ENCODE measurements at places on chromosomes 2 and 18. TPM values are rescaled to one million over a fixed set of nuclear protein-coding genes. Genes with fewer than 3 reads are reported as not detected.

DNA sequence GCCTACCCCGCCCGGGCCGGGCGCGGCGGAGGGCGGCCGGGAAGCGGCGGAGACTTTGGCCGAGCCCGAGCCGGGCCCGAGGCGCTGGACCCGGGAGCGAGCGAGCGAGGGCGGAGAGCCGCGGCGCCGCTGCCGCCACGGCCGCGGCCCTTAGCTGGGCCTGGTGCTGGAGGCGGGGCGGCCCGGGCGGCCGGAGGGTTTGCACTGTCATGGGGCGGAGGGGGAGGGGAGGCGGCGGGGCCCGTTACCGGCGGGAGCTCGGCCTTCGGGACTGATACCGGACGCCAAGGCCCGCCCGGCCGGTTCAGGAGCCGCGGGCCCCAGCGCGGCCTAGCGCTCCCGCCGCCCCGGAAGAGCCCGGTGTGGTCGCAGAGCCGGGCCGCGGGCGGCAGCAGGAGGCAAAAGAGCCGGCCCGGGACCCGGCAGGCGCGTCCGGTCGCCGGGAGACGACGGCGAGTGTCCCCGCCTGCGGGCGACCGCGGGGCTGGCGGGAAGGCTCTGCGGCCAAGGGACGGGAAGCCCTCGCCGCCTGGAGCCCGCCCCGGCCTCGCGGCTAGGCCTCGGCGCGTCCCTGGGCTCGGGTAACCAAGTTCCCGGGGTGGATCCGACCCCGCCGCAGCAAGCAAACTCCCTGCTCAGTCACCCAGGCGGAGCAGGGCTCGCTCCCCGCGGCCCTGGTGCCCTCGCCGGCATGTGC is 697 bp downstream of the KCMF1 start:
- DNase-seq = peak; percentile 72

GRCh38 chr18:54794823-54795222 is 33.5 kb upstream of the RAB27B start:
- no peak for DNase-seq

GRCh38 chr2:57084697-57085281 is 901.0 kb downstream of the CCDC85A start:
- no peak for DNase-seq

The TMEM198 gene
- total RNA-seq = 0.44 TPM

The GALNT14 gene
- not detected for total RNA-seq

GRCh38 chr2:157257312-157258252 is at the start of gene GALNT5:
Gene GALNT5, plus strand, starts transcription at chr2:157257705. Its CDS starts 378 bp downstream, at chr2:157258083.
- no peak for DNase-seq

The CD302 gene
- 0.73 TPM for total RNA-seq

DNA sequence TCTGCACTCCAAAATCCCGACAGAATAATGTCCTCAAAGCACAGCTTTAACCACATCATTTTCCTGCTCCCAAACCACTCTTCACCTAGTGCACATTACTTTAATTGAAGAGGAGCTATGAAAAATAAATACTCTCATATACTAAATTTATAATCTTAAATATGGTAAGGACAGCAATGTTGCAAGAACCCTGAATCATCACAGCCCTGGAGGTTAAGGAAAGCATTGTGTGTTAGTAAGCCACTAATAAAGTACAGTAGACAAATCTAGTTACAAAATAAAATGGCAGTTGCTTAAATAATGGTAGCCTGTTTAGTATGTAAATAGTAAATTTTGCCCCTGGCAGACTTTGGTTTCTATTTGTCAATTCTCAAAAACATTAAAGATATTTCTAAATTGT is 27.0 kb upstream of the CCDC178 start:
- DNase-seq = no peak

DNA sequence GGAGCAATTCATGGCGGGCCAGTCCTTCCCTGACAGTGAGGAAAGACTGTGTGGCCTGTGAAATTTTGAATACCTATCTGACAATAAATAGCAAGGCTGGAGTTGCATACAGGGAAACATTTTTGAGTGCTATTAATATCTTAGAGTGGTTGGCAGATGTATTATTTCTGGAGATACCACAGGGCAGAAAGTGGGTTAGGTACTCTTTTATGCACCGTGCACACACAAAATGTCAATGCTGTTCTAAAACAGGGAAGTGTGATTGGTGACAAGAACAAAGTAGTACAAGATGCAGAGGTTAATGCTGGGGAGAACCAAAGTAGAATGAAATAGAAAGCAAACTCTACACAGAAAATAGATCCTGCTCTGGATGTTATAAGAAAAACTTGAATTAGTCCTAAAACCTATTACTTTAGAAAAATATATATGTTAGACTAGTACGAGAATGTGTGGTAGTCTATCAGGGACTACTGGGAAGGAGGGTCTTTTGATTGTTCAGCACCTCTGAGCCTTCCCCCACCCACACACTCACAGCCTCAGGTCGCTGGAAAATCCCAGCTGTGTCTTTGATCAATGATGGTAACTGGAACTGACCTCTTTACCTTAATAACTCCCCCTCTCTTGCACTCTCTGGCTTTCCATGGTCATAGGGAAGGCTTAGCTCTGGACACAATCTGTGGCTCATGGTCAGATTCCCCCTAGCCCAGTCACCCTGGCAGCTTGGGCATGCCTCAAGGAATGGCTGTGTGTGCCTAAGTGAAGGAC is 58.2 kb downstream of the SERPINB8 start:
- no peak for DNase-seq

The TCF23 gene
- not detected for total RNA-seq

DNA sequence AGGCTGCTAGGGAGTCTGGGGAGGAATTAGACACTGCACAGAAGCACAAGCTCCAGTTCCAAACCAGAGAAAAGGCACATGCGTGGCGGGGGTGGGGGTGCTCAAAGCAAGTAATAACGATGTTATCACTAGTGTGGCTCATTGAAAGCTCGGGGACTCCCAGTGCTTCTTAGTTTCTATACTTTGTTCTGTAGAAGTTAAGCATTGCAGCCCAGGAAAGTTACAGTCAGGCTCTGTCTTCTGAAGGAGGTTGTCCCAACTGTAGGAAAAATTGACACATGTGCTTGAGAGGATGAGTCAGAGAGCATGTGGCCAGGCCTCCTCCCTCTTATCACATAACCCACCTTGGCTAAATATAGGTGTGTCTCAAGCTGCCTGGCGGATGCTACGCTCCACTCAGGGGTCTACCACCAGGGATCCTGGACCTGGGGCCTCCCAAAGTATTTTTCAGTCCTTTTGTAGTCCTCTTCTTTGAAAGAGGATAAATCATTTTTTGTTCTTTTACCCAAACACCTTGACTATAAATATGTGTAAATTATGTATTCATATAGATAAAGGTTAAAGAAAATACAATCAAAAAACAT is 3.8 kb downstream of the GALNT5 start:
- peak; percentile 6 for DNase-seq

DNA sequence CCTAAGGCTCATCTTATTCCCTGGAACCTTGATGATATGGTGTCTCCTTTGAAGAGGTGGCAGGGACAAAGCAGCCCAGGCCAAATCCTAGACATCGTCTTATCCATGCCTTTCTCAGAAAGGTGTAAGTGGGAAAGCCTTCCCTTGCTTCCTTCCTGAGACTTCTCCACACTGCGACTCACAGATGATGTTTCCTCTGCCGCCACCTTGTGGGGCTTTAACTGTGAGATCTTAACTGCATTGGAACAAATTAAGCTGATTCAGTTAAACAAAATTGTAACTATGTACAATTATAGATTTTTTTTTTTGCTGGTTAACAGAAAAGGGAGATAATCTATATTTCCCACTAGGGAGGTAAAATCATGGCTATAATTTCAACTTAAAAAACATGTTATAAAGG is 10.0 kb upstream of the GCA start:
- DNase-seq = peak; percentile 30

DNA sequence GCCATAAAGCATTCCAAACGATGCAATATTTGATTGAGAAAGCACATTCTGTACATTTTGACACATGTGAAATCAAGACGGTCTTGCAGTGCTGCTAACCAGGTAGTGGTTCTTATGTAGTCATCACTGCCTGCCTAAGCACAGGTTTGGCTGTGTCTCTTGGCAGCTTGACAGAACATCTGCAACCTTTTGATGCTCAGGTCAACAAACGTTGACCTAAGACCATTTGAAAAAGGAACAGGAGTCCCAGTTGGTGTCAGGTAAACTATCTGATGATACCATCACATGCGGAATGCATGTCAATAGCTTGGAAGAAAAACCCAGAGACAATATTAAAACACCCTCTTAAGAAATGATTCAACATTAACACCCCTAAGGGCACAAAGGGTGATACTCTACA is 80.7 kb downstream of the L3MBTL4 start:
- DNase-seq = no peak

DNA sequence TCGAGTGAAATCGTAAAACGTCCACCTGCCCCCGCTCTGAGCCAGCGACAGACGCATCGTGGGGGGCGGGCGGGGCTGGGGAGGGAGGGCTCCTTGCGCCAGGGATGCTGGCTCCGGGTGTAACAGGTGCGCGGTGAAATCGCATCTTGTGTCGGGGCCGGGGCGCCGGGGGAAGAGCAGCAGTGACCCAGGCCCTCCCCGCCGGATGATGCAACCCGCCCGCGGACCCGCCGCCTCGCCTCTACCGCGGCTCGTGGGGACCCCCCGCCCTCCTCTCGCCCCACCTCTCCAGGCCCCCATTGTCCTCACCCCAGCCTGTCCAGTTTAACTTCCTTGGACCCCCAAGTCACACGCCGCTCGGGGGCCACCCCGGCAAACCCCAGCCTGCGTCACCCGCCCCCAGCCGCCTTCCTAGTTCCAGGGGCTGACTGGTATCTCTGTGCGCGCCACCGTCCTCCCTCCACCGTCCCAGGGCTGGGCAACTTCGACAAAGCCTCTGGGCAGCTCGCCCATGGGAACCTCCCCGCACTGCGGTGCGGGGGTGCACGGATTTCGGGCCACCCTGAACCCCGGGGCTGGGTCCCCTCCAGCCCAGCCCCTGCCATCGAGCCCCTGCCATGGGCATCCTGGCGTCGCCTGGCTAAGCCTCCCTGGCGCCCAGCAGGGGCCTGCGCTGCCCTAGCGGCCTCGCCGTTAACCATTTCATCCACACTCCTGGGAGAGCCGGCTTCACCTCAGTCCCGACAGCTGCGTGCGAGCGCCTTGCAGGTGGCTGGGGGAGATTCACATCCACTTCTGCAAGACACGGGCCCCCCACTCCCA is 799 bp upstream of the KIF1A start:
- DNase-seq = no peak

The ESPNL gene
- 0.05 TPM for total RNA-seq

GRCh38 chr2:143068509-143068908 is 60.7 kb upstream of the ARHGAP15 start:
- no peak for DNase-seq

GRCh38 chr2:118763797-118764196 is 83.7 kb downstream of the EN1 start:
- no peak for DNase-seq

- DNase-seq = no peak
Observed at GRCh38 chr2:96115631-96116423, 544 bp downstream of the ADRA2B start.

DNA sequence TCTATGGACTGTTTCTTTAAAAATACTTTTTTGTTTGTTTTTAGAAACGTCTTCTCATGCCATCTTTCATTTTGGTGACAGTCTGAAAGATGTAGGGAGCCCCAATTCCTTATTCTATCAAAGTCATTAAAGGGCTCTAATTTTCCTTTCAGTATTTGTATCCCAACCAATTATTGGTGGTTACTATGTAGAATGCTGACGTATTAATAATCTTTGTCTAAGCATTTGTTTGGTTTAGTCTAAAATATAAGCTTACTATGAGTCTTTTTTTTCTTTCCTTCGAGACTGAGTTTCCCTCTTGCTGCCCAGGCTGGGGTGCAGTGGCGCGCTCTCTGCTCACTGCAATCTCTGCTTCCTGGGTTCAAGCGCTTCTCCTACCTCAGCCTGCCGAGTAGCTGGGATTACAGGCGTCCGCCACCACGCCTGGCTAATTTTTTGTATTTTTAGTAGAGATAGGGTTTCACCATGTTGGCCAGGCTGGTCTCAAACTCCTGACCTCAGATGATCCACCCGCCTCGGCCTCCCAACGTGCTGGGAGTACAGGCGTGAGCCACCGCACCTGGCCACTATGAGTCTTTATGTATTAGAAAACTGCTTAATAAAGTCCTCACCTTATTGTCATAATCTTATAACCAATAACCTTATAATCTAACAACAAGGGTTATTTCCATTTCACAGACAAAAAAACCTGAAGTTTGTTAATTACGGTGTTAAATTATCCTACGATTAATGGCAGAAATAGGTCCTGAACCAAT is 849 bp upstream of the VRK2 start:
- DNase-seq = no peak

GRCh38 chr18:24267878-24268277 is 129.0 kb downstream of the CABYR start:
- DNase-seq = no peak

All from activated CD4-positive, alpha-beta T cell treated with anti-CD3 and anti-CD28 coated beads, Interleukin-2, amount 10 ng/mL, durations not matched to agents 7 days and 5 days (primary cell).